Epithelial cell of proximal tubule (primary cell): ENCODE measurements at places on chromosomes 11 and 22. TPM values are rescaled to one million over a fixed set of nuclear protein-coding genes. Genes with fewer than 3 reads are reported as not detected.

Gene TTC36
- 1.6 TPM in 1 of 2 replicates, not detected in the other for total RNA-seq

Gene MIOX
- total RNA-seq, result not detected in 2 replicates

Gene MYO7A
- 0.23 and 0.29 TPM in 2 replicates for total RNA-seq

GRCh38 chr11:62479631-62480201 is 60.9 kb downstream of the SCGB1A1 start:
- DNase-seq, result no peak

GRCh38 chr11:62707277-62707861 is at the start of the genes BSCL2 and GNG3:
BSCL2 (minus strand) TSS chr11:62707424; CDS start chr11:62707195, 229 bp downstream.
GNG3 (plus strand) TSS chr11:62707676; CDS start chr11:62708296, 620 bp downstream.
- no peak for DNase-seq

- DNase-seq, result no peak
Measured at GRCh38 chr22:45671783-45672563, at the start of gene ATXN10. ATXN10 (plus strand) TSS chr22:45671834; CDS start chr22:45672064, 230 bp downstream.
